ENCODE measurements at places on chromosomes 5 and 9.

DNA sequence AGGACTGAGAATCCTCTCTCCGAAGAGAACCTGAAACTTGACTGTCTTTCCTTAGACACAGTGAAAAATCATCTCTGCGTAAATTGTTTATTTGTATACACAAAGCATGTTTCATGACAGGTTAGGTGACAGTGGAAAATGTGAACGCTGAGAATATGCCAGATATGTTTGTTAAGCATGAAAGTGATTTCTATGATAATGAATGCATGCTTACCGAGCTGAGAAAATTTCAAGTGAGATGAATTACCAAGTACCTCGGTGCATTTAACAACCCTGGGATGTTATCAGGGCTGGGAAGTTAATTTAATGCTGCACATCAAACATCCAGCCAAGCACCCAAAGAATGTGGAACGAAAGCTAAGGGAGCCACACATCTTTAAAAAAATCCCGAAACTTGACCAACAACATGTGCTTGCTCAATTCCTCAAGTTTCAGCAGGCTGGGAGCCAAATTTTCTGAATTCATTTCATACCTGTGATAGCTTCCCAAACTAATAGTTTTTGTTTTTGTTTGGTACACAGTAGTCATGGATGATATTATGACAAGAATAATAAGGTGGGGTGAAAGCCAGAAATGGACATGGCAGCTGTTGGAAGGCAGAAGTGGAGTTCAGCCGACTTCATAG, 336.9 kb downstream of the ARHGEF28 start:
- DNase-seq: no peak

DNA sequence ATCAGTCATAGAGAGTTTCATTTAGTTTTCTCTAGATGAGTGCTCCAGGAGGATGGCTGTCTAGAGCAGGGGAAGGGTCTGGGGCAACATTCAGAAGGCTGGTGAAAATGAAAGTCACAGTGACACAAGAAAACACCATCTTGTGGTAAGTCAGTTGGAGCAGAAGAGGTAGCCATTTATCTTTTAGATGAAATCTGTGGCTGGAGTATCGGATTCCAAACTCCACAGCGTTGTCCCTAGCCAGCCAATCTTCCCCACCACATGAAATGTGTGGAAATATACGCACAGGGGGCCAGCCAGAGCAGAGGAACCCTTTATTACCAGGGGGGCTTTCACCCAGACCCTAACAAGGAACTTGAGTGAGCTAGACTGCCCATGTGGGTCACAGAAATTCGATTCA, 15.9 kb upstream of the TNFAIP8 start:
- no peak for DNase-seq

DNA sequence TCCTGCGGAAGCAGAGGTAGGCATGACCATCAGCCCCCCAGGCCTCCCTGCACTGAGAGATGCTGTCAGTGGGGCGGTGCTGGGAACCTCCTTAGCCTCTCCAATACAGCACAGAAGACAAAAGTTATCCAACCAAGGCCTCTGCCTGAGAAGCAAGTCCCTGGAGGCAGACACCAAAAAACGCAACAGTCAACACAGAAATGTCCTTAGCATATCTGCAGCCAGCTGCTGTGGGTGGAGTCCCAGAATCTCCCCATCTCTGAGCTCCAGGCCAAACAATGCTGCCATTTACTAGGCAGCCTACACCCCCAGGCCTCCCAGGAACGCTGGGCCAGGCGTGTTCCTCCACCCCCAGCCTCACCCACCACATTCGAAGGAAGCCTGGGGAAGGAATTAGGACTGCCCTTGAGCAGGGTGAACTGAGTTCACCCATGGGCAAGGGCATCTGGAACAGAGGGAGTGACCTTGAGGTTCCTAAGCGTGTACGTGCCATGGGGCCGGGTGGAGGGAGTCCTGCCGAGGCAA, 43.7 kb downstream of the STK10 start:
- no peak for DNase-seq

GRCh38 chr5:72378639-72379289, 58.6 kb downstream of the PTCD2 start:
- DNase-seq: no peak

DNA sequence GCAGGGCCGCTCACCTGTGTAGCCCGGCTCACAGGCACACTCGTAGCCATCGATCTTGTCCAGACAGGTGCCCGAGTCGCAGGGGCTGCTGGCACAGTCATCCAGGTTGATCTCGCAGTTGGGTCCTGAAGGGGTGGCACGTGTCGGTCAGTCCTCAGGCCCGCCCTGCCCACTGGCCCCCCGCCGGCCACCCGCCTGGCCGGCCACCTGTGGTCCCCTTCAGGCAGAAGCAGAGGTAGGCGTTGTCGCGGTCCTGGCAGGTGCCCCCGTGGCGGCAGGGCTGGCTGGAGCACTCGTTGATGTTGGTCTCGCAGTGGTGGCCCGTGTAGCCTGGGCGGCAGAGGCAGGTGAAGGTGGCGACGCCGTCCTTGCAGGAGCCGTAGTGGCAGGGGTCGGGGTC, 30.6 kb downstream of the NOTCH1 start:
- no peak for DNase-seq

- no peak for DNase-seq
Measured at GRCh38 chr5:76271836-76272235, 131.2 kb upstream of the IQGAP2 start.

GRCh38 chr5:127599320-127599719, 49.6 kb upstream of the CTXN3 start:
- no peak for DNase-seq

GRCh38 chr5:64690104-64690416, 243 bp upstream of the SHISAL2B start:
- DNase-seq: no peak

DNA sequence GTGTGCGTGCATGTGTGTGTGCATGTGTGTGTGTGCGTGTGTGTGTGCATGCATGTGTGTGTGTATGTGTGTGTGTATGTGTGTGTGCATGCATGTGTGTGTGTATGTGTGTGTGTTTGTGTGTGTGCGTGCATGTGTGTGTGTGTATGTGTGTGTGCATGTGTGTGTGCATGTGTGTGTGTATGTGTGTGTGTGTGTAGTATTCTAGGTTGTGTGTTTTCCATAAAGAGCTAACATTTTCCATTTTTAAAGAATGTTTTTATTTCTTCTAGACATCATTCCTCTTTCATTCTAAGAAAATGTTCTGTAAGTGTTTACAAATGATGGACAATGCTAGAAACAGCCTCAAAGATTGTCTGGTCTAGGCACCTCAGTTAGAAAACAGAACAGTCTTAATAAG, 15.6 kb downstream of the ENTREP1 start:
- DNase-seq: no peak

DNA sequence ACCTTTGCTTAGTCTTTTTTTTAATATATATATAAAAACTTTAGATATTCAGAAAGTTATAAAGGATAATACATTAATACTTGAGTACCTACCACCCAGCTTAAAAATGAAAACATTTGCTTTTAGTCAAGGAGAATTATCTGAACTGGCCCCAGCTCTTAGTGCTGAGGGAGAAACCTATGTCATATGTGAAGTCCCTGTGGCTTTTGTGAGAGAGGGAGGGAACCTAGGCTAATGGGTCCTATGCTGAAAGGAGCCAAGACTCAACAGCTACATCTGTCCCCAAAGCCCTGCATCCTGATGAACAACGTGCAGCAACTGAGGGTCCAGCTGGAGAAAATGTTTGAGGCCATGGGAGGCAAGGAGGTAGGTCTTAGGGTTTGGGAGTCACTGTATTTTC, 92.0 kb upstream of the RUSC2 start:
- DNase-seq: no peak

DNA sequence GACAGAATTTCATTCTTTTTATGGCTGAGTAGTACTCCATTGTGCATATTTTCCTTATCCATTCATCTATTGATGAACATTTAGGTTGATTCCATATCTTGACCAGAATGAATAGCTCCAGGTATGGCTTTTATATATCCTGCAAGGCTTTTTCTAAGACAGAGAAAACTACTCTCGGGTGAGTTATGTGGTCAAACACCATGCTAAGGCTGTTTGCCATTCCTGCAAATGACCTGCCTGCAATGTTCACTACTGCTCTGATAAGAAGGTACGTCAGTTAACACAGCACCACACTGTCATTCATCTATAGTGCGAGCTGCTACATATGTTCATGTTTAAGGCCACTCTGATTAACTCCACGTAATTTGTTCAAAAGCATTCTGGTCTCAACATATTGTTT, 256.8 kb upstream of the RGMB start:
- DNase-seq: no peak

GRCh38 chr5:13591621-13592020, 352.9 kb downstream of the DNAH5 start:
- DNase-seq: no peak

DNA sequence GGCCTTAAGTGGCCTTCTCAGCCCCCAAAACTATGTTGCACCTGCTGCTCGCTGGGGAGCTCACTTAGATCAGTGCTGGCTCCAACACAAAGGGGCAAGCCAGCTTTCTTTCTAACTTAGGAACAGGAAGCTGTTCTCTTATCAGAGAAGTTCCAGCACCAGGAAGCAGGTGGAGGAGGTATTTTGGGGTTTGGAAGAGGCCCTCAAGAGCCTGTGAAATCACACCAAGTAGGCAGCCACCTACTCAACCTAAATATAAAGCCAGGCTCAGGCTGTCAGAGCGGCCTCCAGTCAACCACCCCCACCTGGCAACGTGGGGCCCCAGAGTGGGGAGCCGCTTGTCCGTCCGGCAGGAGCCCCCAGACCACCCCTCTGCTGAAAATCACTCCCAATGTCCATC, 152.8 kb downstream of the OLFM1 start:
- no peak for DNase-seq

DNA sequence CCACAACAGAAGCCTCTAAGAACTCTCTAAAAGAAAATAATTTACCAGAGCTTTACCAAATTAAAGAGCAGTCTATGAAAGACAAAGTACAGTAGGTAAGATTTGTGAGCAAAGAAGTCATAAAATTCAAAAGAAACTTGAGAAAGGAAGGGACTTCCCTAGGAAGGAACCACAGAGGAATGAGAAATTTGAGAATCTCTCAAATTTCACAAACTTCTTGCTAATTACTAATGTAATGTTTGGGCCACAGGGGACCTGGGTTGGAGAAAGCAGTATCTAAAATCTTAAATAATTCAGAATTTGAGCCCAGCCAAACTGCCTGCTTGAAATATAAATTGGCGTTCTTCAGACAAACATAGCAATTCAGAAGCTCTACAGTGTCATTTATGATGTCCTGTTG, 225.0 kb upstream of the PRR16 start:
- no peak for DNase-seq

- DNase-seq: no peak
Measured at GRCh38 chr5:40666657-40667056, 13.1 kb upstream of the PTGER4 start.

DNA sequence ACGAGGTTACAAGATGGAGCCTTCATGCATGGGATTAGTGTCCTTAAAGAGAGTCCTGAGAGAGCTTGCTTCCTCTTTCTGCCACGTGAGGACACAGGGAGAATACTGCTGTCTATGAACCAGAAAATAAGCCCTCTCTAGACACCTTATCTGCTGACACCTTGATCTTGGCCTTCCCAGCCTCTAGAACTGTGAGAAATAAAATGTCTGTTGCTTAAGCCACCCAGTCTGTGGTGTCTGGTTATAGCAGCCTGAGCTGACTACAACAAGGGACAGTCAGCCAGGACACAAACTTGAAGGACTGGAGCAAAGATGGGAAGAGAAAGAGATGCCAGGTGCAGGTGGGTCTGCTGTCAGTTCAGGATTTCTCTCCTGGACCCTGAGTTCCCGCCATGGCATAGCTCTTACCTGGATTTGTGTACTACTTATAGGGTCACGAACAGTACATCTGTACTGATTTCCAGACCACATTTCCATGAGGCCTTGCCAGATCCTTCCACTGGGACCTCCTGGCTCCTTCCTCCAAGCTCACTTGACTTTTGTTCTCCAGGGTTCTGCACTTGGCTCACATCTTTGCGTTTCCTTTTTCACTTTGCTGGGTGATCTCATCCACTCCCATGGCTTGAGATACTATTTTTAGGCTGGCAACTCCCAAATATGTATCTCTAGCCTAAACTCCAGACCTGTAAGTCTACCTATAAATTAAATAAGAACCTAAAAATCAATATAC, 44.9 kb upstream of the LIFR start:
- DNase-seq: no peak

DNA sequence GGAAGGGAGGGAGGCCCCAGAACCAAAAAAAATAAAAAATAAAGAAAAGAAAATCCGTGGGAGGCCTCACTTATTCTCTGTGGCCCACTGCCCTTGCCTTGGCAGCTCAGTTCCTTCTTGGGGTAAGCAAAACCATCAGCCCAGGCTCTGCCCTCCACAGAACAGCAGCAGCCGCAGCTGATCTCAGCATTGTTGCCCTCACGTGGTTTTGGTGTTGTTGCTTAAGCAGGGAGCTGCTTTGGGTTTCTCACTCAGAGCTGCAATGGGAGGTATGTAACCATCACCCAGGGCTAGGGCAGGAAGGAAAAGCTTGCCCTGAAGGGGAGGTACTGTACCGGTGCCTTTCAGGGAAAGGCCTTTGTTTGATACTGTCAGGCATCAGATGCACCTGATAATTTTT, 374.7 kb upstream of the WWC1 start:
- DNase-seq: no peak

DNA sequence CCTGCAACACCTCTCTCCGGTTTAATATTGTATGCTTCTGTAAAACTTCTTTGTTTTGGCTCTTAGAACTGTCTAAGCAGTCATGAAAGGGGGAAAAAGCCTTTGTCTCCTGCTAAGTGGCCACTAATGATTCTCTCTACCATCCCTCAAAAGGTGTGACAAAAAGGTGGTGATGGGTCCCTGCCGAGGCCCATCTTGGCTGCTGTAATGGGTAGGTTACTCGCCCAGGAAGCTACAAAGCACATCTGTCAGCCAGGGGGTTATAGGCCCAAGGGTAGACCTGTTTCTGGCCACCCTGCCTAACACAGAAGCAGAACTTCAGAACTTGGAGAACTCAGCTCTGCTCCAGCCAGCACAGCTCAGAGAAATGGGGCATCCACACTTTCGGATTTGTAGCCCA, 1.6 kb downstream of the FAM219A start:
- no peak for DNase-seq

DNA sequence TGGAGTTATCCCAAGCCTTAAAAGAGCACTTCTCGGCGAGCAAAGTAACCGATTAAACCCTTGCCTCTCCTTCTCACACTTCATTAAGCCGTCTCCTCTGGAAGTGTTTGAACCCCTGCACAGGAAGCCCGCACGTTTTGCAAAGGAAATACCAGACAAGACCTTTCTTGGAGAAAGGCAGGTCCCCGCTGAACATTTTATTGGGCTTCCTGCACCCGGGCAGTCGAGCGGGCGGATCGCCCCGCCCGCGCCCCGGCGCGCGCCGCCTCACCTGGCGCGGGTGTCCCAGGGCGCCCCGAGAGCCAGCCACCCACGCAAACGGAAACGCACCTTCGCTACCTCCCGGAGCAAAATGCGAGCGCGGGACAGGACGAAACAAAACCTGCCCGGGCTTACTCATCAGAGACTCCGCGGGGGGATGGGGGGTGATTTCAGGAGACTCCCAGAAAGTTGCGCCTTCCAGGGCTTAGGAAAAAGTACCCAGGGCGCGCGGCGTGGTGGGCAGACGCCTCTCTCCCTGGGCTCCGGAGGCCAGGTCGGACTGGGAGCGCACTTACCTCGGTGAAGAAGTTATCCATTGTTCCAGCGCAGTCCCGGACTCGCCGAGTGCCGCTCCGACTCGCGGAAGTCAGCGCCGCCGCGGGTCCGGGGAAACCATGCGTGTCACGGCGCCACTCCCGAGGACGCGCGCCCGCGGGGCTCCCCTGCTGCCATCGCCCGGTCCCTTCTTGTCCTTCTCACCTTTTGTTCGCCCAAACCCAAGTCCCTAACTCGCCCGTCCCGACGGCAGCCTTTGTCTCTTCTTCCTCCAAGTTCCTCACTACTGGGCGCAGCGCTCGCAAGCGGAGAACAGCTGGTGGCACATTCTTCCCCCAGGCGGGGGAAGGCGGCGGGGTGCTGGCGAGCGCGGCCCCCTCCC, 598 bp downstream of the MYO10 start:
- no peak for DNase-seq

- no peak for DNase-seq
Measured at GRCh38 chr5:116154252-116154651, 69.4 kb downstream of the COMMD10 start.
